Upper lobe of left lung (tissue), 6 donors: ENCODE measurements at places on chromosomes 4 and X. TPM values are rescaled to one million over a fixed set of nuclear protein-coding genes. Genes with fewer than 3 reads are reported as not detected.

The TCEAL2 gene
- 1.4 TPM for total RNA-seq

- H3K36me3 ChIP-seq: no peaks in the 10 kb centered on the region
- H3K27me3 ChIP-seq: no peaks in the 10 kb centered on the region
- H3K4me1 ChIP-seq: no peaks in the 10 kb centered on the region
- DNase-seq: no peak
- H3K4me3 ChIP-seq: no peak overlapping the region
- H3K27ac ChIP-seq: no peak overlapping the region
These were observed 6.4 kb upstream of the FRMPD3 start for GRCh38 chrX:107442914-107443527.

DNA sequence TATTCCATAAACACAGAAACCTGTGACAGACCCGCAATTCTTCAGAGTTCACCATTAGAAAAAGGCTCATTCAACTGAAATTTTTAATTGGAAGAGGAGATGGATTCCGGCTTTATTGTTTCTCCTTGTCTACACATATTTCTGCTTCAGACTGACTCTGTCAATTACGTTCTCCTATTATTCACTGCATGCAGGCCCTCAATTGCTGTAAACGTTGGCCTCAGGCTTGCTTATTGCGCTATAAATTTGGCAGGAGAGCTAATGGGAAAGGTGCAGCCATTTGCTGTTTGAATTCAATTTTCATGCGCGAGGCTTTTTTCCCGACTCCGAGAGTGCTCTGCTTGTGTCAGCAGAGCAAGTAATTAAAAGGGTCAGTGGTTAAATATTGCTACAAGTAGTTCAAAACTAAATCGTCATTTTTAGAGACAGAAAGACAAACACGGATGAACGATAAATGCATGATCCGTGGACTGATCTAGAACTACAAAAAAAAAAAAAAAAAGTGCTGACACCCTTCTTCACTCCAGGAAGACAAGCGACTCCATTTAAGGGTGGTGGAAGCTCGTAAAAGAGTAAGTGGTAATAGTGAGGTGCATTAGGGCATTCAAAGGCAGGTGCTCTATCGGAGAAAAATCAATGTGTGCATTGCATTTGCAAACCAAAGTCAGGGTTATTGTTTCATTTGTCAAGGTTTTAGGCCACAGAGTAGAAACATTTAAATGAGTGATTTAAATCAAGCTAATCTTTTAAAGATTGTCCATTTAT is 841.6 kb upstream of the FRG1 start:
- no peaks in the 10 kb centered on the region for H3K27me3 ChIP-seq
- no peak for DNase-seq
- H3K27ac ChIP-seq: no peak overlapping the region
- H3K4me3 ChIP-seq: no peak overlapping the region
- H3K36me3 ChIP-seq: no peaks in the 10 kb centered on the region
- H3K4me1 ChIP-seq: no peaks in the 10 kb centered on the region

GRCh38 chrX:153684467-153685155 is 3.1 kb upstream of the SLC6A8 start:
- H3K4me3 ChIP-seq: no peak overlapping the region
- H3K27me3 ChIP-seq: no peaks in the 10 kb centered on the region
- no peaks in the 10 kb centered on the region for H3K36me3 ChIP-seq
- peak; percentile 29 for DNase-seq
- no peak overlapping the region for H3K27ac ChIP-seq

DNA sequence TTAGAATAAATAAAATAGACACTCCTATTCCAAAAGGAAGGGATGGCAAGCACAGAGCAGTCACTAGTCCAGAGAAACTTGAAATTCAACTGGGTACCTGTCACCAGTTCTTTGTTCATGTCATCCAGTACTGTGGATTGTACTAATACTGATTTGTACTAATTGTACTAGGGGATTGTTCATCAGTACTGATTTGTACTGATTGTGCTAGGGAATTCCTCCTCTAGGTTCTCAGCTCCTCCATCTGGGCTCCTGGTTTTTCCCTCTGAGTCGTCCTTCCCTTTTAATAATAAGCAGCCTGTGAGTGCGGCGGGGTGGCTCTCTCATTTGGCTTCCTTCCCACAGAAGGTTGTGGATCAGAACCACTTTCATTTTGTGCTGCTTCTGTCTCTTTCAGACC is 31.0 kb upstream of the SOD3 start:
- no peak overlapping the region for H3K27ac ChIP-seq
- no peaks in the 10 kb centered on the region for H3K36me3 ChIP-seq
- DNase-seq: no peak
- H3K4me3 ChIP-seq: no peak overlapping the region
- no peaks in the 10 kb centered on the region for H3K27me3 ChIP-seq
- no peaks in the 10 kb centered on the region for H3K4me1 ChIP-seq

The TEC gene
- 7.6 TPM for total RNA-seq

DNA sequence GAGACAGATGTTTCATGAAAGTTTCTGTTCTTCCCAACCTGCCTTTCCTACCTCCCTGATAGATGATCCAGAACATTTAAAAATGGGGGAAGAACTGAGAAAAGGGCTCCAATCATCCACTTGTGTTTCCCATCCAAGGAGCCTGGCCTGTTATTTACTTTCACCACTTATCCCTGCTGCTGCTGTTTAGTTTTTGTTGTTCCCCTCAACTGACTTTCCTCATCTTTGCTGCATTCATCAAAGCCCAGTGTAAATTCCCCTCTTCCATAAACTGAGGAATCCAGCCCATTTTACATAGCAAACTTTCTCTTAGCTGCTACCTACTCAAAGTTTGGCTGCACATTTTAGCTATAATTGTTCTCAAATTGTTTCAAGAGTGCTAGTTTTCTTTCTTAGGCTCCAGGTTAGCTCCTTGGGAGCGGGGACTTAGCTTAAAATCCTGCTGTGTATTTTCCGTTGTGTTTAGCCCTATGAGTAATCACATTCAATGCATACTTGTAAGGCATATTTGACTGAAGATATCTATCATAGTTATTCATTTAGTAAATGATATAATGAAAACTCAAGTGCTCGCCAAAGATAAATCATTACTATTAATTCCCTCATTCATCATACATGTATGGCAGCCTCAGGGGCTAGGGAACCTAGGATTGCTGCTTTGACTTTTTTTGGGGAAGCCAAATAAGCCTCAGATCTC is 1.4 kb upstream of the PTPN13 start:
- no peaks in the 10 kb centered on the region for H3K4me1 ChIP-seq
- no peak overlapping the region for H3K27ac ChIP-seq
- H3K36me3 ChIP-seq: no peaks in the 10 kb centered on the region
- H3K27me3 ChIP-seq: no peaks in the 10 kb centered on the region
- peak overlapping the region; percentile 63 for H3K4me3 ChIP-seq
- no peak for DNase-seq

DNA sequence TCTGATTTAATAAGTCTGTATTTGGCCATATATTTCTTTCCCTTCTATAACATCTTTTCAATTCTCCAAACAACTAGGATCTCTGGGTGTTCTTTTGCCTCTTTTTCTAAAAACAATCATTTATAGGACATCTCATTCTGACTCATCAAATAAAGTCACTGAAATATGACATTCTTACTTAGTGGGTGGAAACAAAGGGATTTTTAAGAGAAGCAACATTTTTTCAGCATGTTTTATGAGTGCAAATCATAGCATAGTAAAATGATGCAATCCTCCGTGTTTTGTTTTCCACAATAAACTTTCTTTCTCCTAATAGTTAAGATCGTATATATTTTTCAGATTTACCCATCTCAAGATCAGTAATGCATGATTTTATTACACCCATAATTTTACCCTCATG is 179.8 kb downstream of the SPCS3 start:
- no peaks in the 10 kb centered on the region for H3K4me1 ChIP-seq
- H3K4me3 ChIP-seq: no peak overlapping the region
- H3K27ac ChIP-seq: no peak overlapping the region
- DNase-seq: no peak
- H3K36me3 ChIP-seq: no peaks in the 10 kb centered on the region

The SSX1 gene
- total RNA-seq: not detected

The MAGEA4 gene
- not detected for total RNA-seq

GRCh38 chr4:164874789-164875188 is 2.2 kb upstream of the APELA start:
- DNase-seq: no peak
- H3K27me3 ChIP-seq: no peaks in the 10 kb centered on the region
- no peaks in the 10 kb centered on the region for H3K4me1 ChIP-seq
- no peak overlapping the region for H3K27ac ChIP-seq

The ZNF157 gene
- total RNA-seq: 1.0 TPM

DNA sequence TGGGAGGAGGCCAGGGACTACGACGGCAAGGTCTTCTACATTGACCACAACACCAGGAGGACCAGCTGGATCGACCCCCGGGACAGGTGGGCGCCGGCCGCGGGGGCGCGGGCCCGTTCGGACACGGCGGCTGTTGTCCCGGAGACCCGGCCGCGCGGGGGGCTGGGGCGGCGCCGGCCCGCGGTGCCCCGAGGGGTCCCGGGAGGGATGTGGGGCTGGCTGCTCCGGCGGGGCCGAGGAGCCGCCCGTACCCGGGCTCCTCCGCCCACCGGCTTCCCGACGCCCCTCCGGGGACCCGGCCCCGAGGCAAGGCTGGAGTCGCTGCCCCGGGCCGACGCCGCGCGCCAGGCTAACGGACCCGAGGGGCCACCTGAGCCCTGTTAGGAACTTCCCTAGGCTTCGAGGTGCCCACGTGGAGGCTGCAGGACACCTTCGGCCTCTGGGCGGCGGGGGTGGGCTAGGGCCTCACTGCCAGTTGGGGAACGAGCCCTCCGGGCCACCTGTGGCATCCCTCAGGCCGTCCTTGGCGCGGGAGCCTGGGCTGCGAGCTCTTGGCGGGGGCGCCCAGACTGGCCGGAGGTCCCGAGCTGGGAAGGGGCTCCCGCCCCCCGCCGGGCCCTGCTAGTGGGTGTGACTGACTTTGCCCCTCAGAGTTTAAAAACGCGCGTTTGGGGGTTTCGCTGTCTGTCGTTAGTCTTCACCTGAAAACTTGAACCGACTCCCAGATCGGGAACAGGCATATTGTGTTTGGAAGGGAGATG is 660 bp downstream of the WWC2 start:
- H3K27ac ChIP-seq: peak overlapping the region; percentile 98
- H3K4me3 ChIP-seq: peak overlapping the region; percentile 90
- no peaks in the 10 kb centered on the region for H3K27me3 ChIP-seq
- DNase-seq: peak; percentile 89
- no peaks in the 10 kb centered on the region for H3K36me3 ChIP-seq

GRCh38 chrX:39577206-39577984 is 520.4 kb downstream of the BCOR start:
- DNase-seq: no peak
- H3K4me1 ChIP-seq: no peaks in the 10 kb centered on the region
- no peaks in the 10 kb centered on the region for H3K36me3 ChIP-seq
- H3K27ac ChIP-seq: no peak overlapping the region
- no peaks in the 10 kb centered on the region for H3K27me3 ChIP-seq
- no peak overlapping the region for H3K4me3 ChIP-seq

DNA sequence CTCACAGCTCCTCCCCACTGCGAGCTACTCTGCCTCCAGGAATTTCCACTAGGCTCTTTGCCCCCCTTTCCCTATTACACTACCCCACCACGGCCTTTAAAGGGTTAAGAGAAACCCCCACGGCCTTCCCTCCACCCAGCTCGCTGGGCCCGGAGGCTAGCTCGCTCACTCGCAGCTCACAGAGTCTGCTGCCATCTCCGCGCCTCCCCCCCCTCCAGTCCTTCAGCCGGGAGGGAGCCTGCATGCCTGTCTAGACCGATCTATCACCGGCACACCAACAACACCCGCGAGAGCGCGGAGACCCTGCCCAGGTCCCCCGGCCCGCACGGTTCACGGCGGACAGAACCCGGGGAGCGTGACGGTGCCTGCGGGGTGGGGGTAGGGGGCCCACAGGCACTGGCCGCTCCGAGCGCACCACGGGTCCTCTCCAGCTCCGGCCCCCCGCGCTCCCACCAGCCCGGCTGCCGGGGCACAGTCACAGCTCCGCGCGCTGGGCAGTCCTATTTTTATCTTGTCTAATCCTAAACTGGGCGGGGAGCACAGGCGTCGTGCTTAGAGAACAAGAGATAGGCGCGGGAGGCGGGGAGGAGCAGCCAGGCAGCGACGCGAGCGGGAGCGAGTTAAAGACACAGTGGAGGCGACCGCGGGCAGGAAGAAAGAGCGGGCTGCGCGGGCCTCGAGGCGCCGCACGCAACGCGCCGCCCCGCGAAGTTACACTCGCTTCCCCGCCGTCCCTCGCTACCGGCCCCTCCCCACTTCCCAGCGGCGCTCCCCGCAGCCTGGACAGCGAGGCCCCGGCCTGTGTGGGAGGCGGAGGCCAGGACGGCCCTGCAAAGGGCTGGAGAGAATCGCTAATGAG is 3.5 kb downstream of the BCOR start:
- no peaks in the 10 kb centered on the region for H3K27me3 ChIP-seq
- no peaks in the 10 kb centered on the region for H3K36me3 ChIP-seq

DNA sequence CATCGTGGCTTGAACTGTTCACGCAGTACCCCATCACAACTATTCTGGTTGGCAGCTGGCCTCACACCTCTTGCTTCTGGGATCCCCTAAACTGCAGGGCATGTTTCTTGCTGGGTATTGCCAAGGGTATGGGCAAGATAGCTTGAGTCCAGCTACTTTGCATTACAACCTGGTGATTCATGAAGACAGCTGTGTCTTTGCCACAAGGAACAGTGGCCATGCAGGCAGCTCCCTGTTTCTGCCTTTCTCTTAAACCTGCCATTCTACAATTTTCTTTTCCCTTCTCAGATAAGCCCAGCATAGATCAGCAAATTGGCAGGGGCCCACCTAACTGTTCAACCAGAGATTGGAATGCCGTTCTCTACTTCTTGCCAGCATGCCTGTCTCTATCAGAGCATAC is 42.8 kb downstream of the TENM3 start:
- DNase-seq: no peak
- H3K27me3 ChIP-seq: no peaks in the 10 kb centered on the region
- H3K4me1 ChIP-seq: no peaks in the 10 kb centered on the region
- H3K27ac ChIP-seq: no peak overlapping the region
- no peaks in the 10 kb centered on the region for H3K36me3 ChIP-seq
- no peak overlapping the region for H3K4me3 ChIP-seq

The GUCY1A1 gene
- total RNA-seq: 19.0 TPM

The CORIN gene
- 3.3 TPM for total RNA-seq

DNA sequence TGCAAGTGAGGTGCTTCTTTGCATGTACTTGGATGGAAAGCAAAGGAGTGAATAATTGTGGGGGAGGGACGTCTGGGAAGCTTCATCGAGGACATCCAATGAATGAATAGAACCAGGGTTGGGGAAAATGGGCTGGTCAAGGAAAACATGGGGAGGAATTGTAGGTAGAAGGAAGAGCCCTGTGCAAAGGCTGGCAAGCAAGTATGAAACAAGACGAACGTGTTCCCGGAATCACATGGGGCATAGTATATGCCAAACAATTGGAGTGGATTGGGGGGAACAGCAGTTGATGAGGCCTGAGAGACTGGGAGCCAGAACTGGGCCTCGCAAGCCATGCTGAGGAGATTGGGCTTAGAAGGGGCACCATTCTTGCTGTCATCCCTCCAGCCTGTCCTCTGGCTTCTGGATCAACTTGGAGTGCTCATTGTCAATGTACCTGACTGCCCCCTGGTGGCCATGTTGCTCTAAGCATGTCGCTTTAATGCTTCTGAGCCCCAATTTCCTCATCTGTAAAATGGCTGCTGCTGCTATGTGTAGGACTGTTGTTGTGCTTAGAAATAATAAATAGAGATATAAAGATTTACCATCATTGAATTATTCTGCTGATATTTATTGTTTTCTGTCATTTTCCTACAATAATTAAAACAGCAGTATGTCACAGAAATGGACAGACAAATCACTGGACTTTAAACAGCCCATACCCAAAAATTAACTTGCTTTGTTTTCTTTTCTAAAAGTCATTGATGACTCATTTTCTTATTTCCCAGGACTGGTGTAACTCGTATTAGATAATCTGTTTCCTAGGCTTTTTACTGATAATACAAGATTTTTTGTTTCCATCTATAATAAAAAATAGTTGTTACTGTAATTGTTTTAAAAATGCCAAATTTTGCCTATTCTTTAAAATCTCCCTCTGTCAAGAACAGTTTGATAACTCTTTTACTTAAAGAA is 66.4 kb downstream of the JADE3 start:
- H3K4me1 ChIP-seq: no peaks in the 10 kb centered on the region
- H3K27ac ChIP-seq: no peak overlapping the region
- no peak overlapping the region for H3K4me3 ChIP-seq
- no peaks in the 10 kb centered on the region for H3K27me3 ChIP-seq
